ENCODE measurements at places on chromosomes 12 and 14.

DNA sequence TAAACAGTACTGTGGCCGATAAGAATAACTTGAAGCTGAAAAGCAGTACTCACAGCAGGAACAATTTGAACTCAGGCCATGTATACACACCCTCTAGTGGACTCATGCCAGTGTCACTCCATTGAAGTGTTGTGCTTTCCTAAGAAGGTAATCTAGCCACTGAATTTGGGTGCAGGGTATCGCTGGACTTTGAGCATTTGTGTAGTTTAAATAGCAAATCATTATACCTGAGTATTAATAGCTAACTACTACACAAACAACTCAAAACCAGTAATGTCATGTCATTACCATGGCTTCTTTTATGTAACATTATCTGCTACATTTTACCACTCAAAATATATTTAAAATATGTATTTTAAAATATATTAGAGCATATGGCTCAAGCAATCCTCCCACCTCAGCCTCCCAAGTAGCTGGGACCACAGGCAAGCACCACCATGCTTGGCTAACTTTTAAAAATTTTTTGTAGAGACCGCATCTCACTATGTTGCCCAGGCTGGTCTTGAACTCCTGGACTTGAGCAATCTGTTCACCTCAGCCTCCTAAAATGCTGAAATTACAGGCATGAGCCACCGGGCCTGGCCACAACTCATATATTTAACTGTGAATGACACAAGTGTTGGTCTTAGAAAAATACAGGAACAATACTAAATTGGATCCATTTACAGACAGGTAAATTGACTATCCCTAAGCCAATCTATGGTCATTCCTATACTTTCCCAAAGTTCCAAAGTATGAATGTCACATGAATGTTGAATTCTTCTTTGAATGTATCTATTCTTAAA is 25.6 kb upstream of the ARID4A start:
- DNase-seq: peak; percentile 32

DNA sequence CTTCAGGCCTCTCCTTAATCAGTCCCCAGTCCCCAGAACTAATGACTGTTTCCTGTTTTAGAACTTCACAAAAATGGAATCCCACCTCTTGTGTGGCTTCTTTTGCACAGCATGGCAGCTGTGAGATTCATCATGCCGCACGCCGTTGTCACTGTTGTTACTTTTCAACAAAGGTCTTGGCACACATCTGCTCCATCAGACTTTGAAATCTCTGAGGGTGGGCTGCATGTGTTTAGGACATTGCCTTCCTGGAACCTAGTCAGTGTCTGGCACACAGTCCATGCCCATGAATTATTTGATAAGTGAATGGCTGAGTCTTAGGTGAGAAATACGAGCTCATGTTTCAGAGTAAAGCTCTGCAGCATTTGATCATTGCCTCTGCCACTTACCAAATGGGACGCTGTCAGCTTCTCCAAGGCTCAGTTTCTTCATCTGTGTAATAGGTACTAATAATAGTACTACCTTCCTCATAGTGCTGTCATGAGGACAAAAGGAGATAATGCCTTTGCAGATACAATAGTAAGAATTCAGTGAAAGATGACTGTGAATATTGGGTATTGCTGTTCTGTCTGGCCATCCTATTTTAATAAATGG is 90.4 kb downstream of the SRRM4 start:
- no peak for DNase-seq

DNA sequence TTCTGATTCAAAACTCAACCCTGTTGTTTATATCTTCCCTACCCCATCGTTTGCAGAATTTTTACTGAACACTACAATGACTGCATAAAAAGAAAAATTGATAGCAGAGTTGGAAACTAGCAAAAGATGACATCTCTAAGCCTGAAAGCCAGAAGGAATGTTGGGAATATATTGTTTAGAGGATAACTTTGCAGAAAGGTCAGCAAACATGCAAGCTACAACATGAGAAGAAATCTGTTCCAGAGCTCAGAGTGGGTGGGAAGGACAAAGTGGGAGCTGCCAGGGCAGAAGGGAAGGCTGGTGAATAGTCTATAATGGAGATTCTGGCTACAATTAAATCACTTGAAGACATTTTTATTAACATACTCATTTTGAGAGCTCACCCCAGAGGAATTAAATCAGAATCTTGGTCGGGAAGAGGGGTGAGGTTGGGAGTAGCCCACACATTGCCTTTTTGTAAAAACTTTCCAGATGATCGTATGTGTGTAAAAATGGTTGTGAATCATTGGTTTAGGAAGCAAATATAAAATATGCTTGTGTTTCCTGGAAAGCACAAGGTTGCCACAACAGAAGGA is 574.8 kb downstream of the FLRT2 start:
- DNase-seq: no peak

- DNase-seq: no peak
These were observed 24.1 kb downstream of the ANKRD13A start for GRCh38 chr12:110023059-110023980.

GRCh38 chr12:62370189-62370588 is 96.4 kb upstream of the MON2 start:
- DNase-seq: no peak

DNA sequence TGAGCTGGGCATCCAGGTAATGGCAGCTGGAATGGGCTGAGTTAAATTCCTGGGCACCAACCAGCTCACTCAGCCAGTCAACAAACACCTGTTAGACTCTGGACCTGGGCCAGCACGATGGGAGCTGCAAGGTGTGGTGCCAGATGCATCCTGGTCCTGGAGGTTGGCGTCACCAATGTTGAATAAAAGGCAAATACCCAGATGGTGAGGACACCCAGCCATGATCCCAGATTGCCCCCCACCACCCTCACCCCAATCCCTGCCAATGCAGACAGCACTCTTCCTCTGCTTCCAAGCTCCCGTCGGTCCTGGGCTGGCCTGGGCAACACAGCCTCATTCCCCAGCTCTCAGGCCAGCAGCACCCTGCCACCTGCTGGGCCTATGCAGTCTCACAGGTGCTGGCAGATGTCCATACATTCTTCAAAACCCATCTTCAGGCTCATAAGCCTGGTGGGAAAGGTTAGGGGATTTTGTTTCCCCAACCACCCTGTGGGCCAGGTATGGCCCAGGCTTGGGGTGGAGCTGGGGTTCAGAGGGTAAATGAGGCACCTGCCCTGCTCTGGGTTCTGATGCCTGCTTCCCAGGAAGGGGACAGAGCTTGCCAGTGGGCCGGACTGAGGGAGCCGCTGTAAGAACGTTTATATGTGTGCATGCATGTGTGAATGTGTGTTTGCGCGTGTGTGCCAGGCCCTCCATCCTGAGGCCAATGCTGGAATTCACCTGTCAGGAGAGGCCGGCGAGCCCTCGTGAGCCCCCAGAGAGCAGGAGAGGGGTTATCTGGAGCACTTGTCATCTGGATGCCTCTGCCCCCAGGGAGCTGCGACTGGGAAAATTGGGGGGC is 58.0 kb downstream of the LGMN start:
- DNase-seq: peak; percentile 21

DNA sequence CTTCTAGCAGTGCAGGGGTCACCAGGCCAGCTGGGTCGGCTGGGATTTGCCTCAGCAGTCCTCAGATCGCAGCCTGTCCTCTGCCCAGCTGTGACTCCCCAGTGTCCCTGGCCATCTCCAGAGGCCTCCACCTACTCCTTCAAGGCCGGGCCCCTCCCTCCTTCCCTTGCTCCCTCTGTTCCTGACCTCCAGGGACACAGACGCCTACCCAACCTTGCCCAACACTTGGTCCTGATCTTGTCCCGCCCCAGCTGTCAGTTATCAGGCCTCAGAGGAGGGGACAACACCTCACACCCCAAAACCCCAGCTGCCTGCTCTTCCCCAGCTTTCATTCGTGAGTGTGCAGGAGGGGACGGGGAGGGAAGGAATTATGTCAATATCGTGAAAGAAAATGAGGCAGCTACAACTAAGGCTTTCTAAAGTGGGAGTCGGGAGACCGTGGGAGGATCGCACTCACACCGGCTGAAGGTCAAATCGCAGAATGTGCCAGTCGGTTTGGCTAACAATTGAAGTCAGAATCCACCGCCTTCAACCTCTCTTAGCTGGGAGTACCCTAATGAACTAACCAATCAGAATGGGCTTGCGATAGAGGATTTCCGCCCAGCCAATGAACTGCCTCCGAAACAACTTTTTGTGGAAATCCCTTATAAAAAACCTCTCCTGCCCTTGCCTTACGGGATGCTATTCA is 9.4 kb upstream of the PLBD2 start:
- DNase-seq: no peak

DNA sequence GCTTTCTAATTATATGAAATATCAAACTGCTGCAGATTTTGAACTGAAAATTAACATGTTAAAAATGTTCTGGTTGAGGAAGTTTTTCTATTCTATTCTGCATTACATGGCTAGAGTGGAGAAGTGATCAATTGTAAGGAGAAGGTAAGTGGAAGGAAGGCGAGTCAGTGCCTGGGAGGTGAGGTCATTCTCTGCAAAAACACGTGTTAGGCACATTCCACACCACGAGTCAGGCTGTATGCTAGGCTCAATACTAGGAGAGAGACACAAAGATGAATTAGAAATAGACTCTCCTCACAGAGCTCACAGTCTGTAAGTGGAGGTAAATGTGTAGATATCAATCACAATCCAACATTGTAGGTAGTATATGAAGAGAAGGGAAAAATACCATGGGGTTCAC is 194.1 kb downstream of the NOVA1 start:
- DNase-seq: no peak

DNA sequence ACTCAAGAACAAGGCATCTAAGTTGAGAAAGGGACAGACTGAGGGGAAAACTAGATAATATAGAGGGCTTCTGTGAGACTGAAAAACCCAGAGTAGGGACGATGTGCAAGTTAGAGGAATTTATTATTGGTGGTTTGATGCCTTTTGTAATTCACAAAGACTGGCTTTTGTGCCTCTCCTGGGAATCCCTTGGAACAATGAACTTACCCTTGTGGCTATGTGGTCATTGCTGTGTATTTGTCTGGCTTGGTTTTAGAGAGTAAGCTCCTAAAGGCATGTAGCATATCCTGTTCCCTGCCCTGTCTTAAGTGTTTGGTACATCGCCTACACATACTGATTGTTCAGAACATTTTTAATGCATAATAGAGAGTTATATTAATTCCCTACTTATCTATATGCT is 26.6 kb downstream of the DCN start:
- no peak for DNase-seq

DNA sequence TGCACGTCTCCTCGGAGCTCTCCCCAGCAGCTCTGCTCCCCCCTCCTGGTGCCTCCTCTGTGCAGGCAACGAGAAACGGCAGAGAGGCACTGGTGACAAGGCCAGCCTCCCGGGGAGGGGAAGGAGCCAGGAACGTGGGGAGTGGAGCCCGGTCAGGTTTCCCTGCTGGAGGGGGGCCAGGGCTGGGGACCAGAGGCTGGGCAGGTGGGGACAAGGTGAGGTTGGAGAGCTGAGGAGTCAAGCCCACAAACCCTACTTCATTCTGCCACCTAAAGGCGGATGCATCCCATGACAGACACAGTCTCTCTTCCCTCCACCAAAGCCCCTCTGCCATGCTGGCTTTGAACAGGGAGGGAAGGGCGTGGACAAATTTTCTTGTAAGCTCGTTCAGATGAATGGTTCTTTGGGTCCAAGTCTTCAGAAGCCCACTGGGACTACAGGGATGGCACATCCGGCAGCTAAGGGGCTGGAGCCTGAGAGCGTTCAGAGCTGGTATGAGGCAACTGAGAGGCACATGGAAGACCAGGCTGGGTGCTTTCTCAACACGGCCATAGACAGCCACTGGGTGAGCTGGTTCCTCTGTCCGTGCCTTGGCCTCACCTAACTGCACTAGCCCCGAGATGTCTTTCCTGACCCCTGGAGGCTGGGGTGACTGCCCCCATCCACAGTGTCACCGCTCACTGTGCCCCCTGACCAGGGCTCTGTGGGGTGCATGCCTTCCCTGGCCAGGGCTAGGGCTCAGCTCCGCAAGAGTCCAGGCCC is 105.9 kb downstream of the RBM19 start:
- DNase-seq: no peak

- DNase-seq: peak; percentile 13
These were observed 111.4 kb downstream of the CRACR2A start for GRCh38 chr12:3641428-3642018.

- DNase-seq: no peak
These were observed 6.2 kb downstream of the SLC41A2 start for GRCh38 chr12:104951759-104952509.

- no peak for DNase-seq
These were observed 116.7 kb upstream of the MYL2 start for GRCh38 chr12:111037047-111037446.

DNA sequence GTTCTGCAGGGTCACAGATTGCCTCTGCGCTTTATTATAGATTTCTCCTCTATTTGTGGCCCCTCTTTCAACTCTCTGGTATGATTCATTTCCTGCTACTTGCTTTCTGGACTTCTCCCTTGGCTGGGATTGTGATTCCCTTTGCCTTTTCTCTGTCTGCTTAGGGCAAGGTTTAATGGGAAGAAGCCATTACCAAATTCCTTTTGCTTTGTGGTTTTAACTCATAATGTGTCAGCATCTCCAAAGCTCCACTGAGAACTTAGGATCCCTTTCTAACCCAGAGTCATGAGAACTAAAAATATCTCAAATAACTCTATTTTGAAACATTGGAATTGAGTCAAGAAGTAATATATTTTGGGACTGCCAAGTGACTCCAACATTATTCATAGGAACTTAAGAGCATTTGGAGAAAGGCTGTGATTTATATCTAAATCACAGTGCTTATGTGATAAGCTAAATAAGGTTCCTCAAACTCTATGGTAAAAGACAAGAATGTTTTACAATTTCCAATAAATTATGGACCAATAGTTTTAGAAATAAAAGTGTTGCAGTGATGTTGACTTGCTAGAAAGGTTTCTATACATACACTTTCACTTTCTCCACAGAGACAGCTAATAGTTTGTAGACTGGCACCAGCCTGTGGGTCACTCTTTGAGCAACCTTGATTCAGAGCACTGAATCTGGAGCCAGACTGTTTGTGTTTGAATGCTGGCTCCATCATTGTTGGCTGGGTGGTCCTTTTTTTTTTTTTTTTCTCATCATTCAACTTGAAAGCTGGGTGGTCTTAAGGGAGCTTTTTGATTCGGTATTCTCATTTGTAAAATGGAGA is 93.9 kb downstream of the DACT1 start:
- DNase-seq: peak; percentile 94

GRCh38 chr12:56724701-56724971 is 463 bp downstream of the NACA start:
- DNase-seq: no peak

DNA sequence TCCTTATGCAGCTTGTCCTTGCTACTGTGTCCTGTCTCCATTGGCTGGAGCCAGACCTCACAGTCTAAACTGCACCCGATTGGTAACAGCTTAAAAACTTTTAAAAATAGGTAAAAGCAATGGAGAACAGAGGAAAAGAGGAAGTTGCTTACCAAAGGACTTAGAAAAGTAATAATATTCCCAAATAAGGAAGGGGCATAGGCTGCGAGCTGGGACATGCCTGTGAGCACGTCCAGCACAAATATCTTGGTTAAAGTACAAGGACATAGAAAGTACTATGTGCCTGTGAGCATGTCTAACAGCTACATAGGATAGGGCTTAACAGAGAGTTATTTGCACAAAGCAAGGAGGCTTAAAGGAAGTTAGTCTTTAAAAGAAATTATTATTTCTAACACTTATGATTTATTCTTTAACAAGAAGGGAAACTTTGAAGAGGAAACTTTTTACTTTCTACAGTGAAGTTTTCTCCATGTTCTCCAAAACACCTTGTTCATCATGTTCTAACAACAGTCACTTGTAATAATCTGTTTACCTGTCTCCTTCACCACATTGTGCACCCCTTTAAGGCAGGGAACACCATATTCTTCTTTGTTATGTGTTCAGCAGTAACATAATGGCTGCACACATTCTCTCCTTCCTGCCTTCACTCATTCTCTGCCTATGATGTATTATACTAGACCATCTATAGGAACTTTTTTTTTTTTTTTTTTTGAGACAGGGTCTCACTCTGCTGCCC is 9.8 kb upstream of the UBE2N start:
- no peak for DNase-seq

GRCh38 chr14:63901434-63902085 is 48.8 kb downstream of the SYNE2 start:
- DNase-seq: no peak

Measured in RCC 7860 (cell line).